ENCODE measurements at places on chromosomes 7 and 10. TPM values are rescaled to one million over a fixed set of nuclear protein-coding genes. Genes with fewer than 3 reads are reported as not detected.

DNA sequence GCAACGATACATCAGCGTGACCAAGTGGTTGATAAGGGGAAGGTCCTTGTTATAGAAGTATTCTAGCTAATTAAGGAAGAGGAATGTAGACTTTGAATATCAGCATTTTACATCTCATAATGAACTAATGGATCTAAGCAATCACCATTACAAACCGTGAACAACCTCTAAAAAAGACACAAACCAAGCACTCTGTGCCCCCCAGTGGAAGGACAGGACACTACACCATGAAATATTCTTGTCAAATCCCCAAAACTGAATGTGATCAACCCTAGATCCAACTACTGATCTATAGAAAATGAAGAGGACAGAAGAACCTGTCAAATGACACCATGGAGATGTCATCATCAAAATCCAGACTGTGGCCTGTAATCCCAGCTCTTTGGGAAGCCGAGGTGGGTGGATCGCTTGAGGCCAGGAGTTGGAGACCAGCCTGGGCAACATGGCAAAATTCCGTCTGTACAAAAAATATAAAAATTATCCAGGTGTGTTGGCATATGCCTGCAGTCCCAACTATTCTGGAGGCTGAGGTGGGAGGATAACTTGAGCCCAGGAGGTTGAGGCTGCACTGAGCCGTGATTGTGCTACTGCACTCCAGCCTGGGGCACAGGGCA, 111.3 kb upstream of the CARD11 start:
- DNase-seq, result peak; percentile 48

DNA sequence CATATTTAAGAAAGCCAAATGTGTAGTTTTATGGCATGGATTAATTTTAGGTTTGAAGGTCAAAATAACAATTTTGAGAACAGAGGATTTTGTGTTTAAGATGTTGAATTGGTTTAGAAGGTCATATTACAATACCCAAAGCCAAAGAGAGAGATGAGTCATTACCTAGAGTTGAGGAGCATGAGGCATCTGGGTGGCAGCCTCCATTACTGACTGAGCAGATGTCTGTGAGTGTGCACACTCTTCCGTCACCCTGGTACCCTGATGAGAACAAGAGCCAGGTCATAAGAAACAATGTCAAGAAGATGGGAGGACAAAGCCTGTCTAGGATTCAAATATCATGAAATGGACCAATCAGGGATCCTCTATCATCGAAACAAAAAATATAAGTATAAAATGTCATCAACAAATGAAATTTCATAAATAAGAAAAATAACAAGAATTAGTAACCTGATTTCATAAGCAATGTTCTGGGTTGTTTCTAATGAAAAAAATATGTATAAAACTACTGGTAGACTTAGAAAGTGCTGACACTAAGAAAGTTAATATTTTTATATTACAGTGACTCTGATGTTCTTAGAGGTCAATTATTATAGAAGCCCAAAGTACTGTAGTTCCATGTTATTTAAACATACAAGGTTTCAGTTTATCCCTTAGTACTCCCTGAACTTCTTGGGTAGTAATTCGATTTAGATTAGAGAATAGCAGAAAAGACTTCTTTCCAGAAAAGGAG, 20.0 kb downstream of the CUBN start:
- DNase-seq, result peak; percentile 85

- DNase-seq, result no peak
Observed at GRCh38 chr10:4532976-4533375, 293.0 kb upstream of the AKR1E2 start.

DNA sequence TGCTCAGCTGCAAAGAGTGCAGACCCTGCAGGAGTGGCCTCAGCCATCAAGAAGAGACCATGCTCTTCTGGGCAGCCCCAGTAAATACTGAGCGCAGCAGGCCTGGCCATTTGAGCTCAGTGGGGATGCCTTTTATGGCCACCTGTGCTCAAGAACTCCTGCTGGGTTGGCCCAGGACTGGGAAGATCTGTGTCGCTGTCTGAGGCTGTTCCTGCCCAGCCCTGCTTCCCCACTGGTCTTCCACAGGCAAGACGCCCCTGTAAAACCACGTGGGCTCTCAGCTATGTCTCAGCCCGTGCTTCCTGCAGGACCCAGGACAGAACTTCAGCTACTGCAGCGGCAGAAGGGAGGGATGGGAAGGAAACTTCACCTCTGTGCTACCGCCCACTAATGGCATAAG, 10.5 kb upstream of the PPIF start:
- no peak for DNase-seq

GRCh38 chr10:122986335-122986734, 6.1 kb downstream of the PSTK start:
- peak; percentile 9 for DNase-seq

- peak; percentile 18 for DNase-seq
Observed at GRCh38 chr7:107201795-107202450, 33.1 kb downstream of the HBP1 start.

DNA sequence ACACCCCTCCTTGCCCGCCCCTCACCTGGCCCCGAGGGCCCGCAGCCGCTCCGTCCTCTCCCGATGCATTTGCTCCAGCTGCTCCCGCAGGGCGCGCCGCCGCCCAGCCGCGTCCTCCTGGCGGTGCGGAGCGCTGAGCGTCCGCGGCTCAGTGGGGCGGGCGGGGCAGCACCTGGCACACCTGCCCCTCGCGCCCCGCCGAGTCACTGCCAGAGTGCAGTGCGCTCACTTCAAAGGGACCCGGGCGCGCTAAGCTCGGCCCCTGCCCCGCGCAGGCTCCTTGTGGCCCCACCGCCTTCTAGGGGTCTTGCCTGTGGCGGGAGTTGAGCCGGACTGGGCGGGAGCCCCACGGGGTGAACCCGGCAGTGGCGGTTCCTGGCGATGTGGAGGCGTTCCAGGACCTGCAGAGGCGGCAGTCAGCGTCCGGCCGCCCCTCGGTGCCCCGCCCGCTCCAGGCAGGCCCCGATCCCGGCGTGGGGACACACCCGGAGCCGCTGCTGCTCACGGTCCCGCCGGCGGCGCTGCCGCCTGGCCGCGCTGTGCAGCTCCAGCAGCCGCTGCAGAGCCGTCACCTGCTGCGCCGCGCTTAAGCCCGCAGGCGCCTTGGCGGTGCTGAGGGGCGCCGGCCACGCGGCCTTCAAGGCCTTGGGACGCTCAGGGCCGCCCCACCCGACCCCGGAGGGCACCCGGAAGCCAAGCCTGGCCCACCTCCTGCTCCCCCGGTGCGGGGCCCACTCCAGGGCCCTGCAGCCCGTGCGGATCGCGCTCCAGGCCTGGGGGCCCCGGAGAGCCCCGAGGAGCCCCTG, 6.7 kb downstream of the ATP6V1F start:
- peak; percentile 23 for DNase-seq

DNA sequence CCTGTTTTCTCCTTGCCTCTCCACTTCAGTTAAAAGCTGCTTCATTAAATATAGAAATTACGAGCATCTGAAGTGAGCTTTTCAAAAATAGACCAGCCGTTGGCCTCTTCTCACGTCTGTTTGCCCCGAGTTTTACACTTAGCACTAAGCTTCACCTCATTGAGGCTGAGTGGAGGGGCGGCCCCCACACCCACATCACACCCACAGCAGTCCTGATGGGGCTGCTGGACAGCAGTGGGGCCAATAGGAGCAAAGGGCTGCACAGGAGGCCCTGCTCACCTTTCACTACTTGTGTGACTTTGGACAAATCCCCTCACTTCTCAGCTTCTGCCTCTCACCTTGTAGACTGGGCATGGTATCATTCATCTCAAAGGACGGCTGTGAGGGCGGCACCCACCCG, 677.8 kb downstream of the SDK1 start:
- DNase-seq, result no peak

GRCh38 chr7:27187475-27188385, 2.7 kb upstream of the HOXA11 start:
- DNase-seq, result no peak

- no peak for DNase-seq
Observed at GRCh38 chr7:34751725-34752643, 94.0 kb downstream of the NPSR1 start.

DNA sequence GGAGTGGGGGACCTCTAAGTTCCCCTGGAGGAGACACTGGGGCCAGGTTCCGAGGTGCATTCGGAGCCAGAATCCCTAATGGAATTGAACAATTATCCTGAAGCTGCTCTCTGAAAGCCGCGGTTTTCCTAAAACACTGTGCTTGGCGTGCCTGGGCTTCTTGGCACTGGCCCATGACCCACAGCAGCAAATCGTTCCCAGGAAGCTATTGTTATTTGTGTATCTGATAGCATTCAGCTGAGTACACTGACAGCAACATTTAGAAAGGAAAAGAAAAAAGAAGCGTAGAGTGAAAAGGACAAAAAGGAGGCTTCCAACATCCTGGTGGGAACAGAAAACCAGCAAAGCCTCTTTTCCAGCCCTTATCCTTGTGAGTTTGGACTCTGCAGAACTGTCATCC, 339.8 kb downstream of the FRMD4A start:
- DNase-seq, result peak; percentile 67

- no peak for DNase-seq
Observed at GRCh38 chr10:3282674-3283017, 110.1 kb upstream of the PITRM1 start.

DNA sequence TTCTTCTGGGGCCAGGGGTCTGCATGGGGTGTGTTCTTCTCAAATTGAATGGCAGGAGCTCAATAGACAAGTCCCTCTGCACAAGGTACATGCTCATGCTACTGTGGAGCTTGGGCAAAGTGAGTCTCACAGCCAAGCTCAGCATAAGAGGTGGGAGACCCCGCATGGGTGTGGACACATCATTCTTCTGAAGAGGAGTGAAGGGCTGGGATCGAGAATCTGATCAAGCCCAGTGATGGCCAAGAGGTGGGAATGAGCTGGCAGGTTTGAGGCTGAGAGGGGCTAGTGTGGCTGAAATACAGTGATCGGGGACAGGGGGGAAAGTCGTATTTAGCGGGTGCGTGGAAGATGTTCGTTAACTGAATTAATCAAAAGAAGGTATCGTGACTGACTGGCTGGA, 32.6 kb downstream of the CDH23 start:
- DNase-seq, result no peak

DNA sequence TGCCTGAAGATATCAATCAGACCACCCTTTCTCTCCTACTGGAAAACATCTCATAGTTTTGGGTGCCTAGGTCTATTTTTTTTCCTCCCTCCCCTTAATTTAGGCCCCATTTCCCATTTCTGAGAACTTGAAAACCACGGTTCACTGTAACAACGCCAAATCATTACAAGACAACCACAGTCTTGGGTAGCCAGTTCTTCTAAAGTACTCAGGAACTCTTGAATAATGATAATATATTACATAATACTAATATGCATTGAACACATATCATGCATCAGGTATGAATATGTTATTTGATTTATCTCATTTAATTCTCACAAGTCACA, 185.1 kb upstream of the ADO start:
- DNase-seq, result peak; percentile 17

DNA sequence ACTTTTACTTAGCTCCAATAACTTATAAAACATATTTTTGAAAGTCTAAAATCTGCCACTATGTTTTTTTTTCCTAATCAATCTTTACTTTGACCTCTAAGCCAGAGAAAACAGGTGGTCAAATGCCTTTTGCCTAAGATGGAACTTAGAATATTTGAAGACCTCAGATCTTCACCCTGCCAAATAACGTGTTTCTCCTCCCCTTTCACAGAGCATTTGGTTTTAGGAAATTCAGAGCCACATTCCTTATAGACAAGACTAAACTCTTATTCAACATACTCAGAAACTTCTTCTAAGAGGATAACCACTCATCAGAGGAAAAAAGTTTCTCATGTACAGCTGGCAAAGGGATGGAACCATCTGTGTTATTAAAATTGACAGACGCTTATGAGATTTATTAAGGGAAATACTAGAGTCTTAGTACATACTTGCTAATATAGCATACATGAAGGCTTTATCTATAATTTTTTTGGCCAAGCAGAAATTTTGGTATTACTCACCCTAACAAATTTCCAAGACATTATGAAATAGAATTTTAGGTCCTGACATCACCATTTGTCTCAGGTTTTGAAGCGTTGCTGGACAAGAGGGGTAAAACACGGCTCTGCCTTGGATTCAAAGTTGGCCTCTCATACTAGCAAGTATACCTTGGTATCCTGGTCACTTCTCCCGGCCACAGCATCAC, 2.6 kb upstream of the EGFR start:
- DNase-seq, result no peak

GRCh38 chr10:14507176-14507575, 176.5 kb upstream of the FRMD4A start:
- no peak for DNase-seq

DNA sequence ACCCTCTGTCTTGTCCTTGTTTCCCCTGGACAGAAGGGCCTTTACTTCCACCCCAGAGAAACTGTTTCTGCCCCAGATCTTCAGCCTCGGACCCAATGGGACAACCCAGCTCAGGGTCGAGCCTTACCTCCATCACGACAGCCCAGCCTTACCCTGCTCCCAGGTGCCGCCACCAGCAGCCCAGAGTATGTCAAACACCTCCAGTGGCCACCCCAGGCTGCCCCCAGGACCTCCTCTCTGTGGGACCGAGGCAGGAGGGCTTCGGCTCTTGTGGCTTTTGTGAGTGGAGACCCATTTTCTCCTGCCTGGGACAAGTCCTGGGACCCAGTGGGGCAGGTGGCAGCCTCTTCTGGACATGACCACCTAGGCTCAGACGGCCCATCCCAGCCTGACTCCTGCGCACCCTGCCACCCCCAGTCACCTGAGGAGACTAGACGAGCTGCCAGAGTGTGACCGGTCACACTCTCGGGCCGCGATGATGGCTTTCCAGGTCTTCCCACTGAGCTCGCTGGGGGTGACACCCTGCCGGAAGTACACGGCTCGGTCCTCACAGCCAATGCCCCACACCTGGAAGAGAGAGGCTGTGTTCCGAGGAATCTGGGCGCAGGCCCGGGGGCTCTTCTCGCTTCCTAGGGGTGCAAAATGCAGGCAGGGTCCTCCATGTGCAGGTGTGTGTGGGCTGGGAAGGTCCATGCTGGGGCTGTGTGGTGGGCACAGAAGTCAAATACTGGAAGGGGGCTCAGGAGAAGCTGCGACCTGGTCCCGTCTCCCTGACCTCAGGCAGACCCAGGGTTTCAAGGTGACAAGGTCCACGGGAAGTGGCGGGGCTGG, 15.5 kb downstream of the TECPR1 start:
- no peak for DNase-seq

ASZ1 gene
- total RNA-seq, result not detected

IKZF1 gene
- total RNA-seq, result not detected

CFAP70 gene
- total RNA-seq, result 0.18 TPM

BAIAP2L1 gene
- total RNA-seq, result 2.2 TPM

CPN1 gene
- not detected for total RNA-seq

LRRTM3 gene
- total RNA-seq, result under 0.01 TPM

CSGALNACT2 gene
- total RNA-seq, result 6.5 TPM

SVIL gene
- total RNA-seq, result 11.5 TPM

TET1 gene
- total RNA-seq, result 4.3 TPM

PIK3AP1 gene
- total RNA-seq, result under 0.01 TPM

TMEM273 gene
- total RNA-seq, result not detected

CTTNBP2 gene
- 11.3 TPM for total RNA-seq

All from IMR-90 (cell line).